NCI-H1436 treated with DMSO at 0.1 percent for 48 hours (cell line): ENCODE measurements at places on chromosomes 5 and 9.

GRCh38 chr9:89815903-89816573 lies 211.2 kb downstream of the GADD45G start:
- DNase-seq: no peak

DNA sequence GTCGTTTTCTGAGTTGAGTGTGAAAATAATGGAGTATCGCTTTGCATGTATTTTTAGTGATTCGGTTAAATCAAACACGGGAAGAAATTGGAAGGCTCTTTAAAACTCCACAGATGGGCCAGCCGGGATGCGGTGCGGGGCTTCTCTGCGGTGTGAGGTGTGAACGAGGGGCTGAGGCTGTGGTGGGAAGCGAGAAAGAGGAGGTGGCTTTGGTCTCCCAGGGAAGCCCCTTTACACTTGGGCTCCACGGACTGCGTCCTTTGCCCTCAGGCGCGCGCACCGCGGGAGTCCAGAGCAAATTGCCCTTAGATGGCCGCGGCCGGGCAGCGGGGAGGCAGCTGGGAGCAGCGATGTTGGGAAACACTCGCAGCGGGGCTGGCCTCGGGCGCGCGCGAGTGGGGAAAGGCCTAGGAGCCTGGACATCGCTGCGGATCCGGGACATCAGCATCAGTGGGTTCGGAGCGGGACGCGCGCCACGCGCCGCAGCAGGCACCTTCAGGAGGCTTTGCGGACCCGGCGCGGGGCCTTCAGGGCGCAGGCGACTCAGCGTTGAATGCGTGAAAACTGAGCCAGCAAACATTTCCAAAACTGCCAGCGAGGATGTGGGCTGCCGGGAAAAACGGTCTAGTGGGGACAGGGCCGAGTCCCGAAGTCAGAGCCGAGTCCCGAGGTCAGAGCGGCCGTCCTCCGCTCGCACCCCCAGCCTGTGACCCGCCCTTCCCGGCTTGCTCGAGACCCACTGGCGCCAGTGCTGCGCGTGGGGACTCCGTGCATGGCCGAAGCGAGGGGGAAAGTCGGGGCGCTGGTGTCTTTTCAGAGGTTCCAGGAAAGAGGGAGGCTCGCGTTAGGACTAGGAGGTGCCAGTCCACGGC lies 6.5 kb downstream of the IRX1 start:
- DNase-seq: no peak

DNA sequence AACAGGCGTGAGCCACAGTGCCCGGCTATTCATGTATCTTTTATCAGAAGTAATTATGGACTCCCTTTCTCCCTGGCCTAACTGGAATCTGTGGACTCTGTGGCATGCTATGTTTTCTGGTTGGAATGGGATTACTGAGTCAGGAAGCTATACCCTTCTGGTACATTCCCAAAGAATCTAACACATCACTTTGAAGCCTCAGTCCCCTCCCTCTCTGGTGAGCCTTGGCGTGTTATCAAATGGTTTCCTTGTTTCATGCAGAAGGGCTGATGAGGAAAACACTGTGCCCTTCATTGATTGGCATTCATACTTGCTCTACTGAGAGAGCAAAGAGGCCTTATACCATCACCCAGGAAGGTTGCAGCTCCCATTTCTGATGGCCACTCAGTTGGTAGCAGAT lies 22.9 kb downstream of the C5orf15 start:
- DNase-seq: no peak

DNA sequence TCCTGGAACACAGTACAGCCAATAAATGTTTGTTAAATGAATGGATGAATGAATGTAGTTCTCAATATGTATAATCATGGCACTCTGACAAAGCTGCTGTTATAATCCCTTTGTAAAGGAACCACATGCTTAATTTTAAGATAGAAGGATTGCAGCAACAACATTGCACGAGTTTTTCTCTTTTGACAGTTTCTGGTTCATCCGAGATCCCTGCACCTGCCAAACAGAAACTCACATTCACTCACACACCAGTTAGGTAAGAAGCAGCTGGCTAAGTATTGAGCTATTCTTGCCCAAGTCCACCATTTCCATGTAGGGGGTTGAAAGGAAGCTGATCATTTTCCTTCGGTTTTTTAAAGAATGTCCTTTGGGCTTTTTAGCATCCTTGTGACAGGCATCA lies 133.7 kb upstream of the MAP1B start:
- DNase-seq: no peak

DNA sequence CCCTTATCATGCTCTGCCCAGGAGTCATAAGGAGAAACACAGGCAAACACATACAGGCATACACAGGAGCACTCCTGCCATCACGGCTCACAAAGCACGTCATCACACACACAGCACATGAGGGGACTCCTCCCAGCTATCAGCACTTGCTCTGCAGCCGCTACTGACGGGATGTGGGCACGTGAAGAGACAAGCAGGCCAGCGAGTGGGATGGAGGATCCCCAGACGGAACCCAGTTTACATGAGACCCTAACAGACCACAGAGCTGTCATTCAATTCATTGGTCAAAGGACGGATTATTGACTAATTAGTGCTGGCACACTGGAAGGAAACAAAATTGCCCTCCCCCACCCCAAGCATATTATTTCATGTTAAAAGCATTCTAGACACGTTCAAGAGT lies 53.6 kb downstream of the SEMA4D start:
- no peak for DNase-seq

- no peak for DNase-seq
These were observed 1703.8 kb downstream of the MAT2B start for GRCh38 chr5:165209101-165209727.

GRCh38 chr5:36198281-36198680 lies 43.4 kb downstream of the NADK2 start:
- DNase-seq: no peak

- peak; percentile 72 for DNase-seq
These were observed 544.1 kb downstream of the RAB3C start for GRCh38 chr5:59126708-59127573.

GRCh38 chr9:91056486-91056885 lies 254.9 kb downstream of the SYK start:
- DNase-seq: no peak

GRCh38 chr9:100322954-100323536 lies 29.7 kb downstream of the TEX10 start:
- no peak for DNase-seq

- no peak for DNase-seq
These were observed 67.8 kb downstream of the FAT2 start for GRCh38 chr5:151523335-151523734.

DNA sequence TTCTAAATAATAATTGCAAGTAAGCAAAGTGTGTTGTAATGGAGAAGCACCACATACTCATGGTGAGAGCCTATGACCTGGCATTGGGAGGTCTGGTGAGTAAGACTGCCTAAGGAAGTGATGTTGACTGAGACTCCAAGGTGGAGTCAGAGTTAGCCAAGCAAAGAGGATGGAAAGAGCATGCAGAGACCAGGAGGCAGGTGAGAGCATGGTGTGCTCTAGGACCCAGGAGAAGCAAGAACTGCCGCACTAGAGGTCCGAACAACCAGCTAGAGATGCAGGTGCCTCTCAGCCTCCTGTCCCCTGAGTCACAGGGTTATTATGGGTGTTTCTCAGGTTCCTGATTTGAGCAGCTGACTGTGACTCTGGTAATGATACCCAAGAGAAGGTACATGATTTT lies 27.3 kb downstream of the ANP32B start:
- peak; percentile 69 for DNase-seq

DNA sequence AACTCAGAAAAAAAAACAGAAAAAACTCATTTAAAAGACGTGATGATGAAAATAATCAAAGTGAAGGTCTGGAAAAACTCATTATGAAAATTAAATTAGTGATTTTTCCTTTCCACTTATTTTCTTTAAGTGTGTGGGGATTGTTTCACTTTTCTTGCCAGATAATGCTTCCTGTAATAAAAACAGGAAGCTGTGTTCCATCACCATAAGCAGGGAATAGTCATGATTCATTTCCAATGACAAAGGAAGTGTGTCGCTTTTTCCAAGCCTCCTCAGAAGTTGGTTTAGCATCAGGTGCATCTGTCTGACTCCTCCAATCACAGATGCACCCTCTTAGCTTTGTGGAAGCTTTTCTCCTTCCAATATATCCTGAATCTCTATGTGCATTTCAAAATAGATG lies 2068.7 kb downstream of the MAT2B start:
- DNase-seq: no peak
